ENCODE measurements at places on chromosomes 16 and 17.

DNA sequence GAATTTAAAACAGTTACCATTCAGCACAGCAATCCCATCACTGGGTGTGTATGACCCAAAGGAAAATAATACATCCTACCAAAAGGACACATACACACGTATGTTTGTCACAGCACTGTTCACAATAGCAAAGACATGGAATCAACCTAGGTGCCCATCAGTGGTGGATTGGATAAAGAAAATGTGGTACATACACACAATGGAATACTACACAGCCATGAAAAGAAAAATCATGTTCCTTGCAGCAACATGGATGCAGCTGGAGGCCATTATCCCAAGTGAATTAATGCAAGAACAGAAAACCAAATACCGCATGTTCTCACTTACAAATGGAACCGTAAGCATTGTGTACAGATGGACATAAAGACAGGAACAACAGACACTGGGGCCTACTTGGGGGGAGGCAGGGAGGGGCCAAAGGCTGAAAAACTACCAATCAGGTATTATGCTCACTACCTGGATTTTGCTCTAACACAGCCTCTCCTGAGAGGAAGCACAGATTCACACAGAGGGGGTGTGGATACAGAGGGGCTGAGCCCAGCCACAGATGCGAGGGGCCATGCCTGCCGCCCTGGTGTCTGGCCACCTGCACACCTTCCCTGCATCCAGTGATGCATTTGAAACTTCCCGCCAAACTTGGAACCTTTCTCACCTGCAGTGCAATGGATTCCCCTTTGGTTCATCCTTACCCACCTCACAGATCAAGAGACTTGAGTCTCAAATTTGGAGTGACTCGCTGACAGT lies 55.9 kb downstream of the USP22 start:
- no peak for DNase-seq

DNA sequence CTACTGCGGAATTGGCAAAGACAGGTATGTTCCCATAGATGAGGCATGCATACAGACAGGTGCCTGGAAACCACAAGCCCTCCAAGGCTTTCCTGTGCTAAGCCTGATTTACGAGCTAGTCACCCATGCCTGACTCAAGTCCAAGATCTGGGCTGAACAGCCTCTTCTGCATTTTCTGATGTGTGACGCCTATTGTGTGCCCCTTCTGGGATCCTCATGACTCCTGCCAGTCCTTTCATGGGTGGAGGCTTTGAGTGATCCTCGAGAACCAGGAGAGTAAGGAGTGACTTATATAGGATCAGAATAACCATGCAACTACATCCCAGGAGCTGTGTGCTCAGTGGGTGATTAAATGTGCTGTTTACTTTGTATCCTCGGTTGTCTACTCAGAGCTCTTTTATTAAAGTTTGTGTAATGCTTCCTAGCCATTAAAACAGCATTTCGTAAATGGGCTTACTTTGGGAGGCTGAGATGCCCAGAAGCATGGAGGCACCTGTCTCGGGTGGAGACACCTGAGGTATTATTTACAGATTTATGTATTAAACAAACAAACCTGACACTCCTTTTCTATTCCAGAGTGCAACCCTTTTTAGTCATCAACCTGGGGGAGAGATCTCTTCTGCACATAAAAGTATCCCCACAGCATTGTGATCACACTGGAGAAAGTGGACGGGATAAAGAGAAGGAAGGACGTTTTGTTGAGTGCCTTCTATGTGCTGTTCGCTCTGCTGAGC lies 373.0 kb upstream of the DYNLRB2 start:
- no peak for DNase-seq

DNA sequence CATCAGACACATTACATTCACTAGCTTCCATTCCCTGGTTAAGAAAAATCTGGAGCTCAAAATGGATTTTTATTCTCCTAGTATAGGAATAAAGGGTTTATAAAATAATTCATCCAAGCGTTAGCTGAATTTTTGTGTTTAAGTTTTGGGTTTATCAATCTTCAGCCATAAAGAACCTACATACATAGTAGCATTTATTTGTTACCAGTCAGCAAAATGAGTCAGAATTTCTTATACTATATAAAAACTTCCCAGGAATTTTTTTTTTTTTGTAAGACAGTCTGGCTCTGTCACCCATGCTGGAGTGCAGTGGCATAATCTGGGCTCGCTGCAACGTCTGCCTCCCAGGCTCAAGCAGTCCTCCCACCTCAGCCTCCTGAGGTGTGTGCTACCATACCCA lies 40.2 kb upstream of the SLC12A3 start:
- no peak for DNase-seq

DNA sequence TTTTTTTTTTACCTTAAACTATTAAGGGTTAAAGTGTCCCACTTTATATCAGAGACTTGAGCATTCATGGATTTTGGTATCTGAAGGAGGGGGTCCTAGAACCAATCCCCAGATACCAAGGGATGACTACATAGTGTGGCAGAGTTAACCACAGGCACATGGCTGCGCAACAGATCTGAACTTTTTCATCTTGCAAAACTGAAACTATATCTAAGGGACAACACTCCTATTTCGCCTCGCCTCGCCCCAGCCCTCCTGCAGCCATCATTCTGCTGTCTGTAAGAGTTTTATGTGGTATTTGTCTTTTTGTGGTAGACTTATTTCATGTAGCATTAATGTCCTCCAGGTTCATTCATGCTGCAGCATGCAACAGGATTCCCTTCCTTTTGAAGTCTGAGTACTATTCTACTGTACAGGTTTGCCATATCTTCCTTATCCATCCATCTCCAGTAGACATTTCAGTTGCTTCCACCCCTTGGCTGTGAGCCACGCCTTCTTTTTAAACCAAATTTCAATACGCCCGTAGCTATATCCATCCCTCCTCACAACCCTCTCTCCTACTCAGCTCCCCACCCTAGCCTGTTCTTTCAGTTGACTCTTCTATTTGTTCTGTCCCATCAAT lies 53.2 kb downstream of the AMFR start:
- DNase-seq, result no peak

DNA sequence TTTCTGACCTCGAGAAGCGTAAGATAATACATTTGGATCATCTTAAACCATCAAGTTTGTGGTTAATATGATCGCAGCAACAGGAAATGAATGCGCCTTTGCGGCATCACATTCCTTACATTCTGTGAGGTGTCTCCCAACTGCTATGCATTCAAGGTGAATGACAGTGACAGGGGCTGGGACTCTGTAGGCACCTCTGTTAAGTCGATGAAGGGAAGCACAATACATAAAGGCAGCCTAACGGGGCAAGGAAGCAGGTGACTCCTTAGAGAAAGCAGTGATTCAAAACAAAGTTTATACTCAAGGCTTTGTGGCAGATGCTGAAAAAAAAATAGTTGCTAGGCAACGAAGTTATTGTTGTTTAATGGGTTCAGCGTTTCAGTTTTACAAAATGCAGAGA lies 21.6 kb upstream of the EVPL start:
- no peak for DNase-seq

DNA sequence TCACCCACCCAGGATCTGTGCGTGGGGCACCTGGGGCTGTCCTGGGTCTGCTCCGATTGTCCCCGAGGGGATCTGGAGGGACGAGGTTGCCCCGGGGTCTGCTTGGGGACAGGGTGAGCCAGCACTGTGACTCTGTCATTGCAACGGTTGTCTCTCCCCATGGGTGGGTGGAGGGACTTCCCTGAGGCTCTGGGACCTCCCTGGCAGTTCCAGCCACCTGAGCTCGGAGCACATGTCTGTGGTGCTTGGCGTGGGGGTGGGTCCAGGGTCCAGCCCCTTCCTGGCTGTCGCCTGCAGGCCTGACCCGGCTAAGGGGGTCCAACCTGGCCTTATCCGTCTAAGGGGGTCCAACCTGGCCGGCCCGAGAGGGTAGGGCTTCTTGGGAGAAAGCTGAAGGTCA lies 8.5 kb upstream of the CBFA2T3 start:
- no peak for DNase-seq

- DNase-seq, result no peak
These were observed 434 bp downstream of the CEMP1 start for GRCh38 chr16:2530629-2531318.

GRCh38 chr16:51982715-51983680 lies 563.9 kb downstream of the TOX3 start:
- no peak for DNase-seq

DNA sequence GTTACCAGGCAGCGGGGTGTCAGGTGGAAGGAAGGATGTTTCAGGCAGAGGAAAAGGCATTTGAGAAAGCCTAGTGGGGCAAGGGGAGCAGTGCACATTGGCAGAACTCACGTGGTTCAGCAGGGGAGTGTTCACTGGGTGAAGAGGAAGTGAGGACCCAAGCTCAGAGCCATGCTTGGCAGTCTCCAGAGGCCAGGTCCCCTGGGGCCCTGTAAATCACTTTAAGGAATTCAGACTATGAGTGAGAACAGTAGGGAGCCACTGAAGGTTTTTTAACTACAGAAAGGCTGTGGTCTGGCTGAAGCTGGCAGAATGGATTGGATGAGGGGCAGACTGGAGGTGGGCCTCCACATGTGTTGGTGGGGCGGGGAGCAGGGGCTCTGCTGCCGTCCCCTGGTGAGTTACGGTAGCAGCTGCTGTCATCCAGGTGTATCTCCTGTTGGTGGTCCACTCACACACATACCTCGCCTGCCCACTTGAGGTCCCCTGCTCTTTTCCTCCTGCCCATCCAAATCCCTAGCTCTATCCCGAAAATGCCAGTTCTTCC lies 5.1 kb downstream of the CLEC16A start:
- no peak for DNase-seq

DNA sequence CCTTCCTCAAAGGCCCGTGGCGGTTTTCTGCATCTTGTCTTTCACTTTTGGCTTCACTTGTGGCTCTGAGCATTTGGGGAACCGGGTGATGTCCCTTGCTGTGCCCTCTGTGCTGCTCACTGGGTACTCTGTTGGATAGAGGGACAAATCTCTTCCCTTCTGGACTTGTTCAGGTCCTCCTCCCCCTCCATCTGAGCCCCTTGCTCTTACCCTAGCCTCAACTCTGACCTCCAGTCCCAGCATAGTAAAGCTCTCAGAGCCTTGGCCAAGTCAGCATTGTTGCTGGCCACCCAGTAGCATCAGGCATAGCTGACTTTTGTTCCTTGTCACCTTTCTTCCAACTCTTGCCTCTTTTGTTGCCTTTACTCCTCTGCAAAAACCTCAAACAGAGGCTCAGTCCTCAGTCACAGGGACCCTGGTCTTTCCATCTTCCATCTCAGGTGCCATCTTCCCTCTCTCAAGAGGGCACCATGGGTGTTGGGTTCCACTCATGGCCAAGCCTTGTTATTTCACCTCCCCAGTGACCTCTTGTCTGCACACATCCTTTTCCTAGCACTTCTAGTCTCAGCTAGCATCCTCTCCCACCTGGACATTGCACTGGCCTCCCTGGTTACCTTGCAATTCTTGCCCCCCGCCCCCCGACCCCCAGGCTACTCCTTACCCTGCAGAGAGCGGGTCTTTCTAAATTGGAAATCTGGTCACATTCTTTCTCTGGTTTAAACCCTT lies 393 bp upstream of the PSMB10 start:
- DNase-seq, result no peak

DNA sequence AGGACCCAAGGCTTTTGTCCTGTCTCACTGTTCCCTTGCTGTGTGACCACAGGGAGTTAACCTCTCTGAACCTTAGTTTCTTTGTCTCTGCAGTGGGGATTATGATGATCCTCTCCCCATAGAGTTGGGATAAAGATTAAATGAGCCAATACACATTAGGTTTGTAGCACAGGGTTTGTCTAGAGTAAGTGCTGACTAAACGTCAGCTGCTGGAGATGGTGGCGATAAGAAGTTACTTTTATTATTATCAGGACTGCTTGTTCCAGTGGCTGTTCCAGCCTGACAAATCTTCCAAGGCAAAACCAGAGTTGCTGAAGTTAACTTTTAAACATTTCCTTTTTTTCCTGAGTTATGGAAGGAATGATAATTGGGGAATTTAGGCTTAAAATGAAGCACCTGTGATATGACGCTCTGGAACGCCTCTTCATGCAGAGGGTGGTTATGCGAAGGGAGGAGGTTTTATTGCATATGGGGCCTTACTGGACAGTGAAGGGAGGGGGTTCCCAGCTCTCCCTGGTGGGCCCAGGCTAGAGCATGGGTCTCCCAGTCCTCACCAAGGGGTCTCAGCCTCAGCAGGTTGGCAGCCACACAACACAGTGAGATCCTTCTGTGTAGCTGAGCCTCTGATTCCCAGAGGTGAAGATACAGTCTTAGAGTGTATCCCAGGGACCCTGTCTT lies 35.8 kb downstream of the PLCG2 start:
- no peak for DNase-seq

DNA sequence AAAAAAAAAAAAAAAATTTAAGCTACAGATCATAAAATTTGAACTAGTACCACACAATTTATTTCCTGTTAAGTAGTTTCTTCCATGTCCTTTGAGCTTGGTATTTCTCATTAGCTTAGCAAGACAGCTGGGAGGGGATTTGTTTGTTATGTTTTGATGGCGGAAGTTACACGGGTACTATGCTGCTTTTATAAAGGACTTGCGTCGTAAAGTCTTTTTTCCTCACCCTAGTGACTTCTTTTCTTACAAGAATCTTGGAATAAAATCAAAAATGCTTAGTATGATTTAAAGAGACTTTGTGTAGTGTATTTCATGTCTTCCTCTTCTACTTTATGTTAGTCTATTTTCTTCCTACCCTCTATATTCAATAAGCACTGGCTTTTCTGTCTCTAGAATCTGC lies 89.1 kb downstream of the NLK start:
- DNase-seq, result no peak

DNA sequence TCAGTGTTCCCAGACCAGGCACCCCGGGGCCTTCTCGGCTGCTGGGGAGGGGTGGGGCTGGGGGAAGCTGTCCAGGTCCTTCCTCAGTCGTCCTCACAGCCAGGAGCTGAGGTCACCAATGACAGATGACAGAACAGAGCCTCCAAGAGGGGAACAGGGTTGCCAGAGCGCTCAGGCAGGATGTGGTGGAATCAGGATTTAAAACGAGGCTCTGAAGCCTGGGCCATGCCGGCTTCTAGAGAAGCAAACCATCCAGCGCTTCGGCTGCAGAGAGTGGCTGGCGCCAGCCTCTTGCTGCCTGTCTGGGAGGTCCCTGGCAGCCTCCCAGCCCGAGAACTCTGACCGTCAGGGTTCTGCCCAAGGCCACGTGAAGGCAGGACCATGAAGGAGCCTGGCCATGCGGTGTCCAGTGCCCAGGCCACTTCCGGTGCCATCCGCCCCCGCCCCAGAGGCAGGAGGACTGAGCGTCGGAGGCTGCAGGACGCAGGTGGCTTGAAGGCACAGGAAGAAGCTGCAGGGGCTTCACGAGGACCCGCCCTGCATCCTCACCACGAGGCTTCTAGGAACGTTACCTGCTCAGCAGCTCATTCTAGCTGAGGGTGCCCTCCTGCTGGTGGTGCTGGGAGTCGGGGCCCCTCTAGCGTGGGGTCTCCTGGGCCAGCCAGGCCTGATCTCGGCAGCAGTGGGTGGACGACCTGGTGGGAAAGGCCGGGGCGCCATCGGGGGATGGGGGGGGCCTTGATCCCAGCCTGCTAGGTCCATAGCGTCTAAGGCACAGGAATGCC lies 78.5 kb downstream of the KLHDC4 start:
- no peak for DNase-seq

DNA sequence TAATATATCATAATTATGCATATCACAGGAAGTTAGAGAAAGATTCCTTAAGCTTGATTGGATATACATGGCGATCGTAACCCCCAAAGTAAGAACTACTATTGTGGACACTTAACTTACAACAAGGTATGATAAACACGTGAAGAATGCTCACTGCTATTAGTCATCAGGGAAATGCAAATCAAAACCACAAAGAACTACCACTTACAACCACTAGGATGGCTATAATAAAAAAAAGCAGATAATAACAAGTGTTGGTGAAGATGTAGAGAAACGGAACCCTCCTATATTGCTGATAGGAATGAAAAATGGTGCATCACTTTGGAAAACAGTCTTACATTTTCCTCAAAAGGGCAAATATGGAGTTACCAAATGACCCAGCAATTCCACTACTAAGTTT lies 265.9 kb downstream of the SLC39A11 start:
- DNase-seq, result no peak

GRCh38 chr17:67217446-67217845 lies 27.6 kb downstream of the HELZ start:
- no peak for DNase-seq
